ENCODE measurements at places on chromosomes 7 and 10. TPM values are rescaled to one million over a fixed set of nuclear protein-coding genes. Genes with fewer than 3 reads are reported as not detected.

GRCh38 chr10:78899996-78900714, 168.6 kb upstream of the ZMIZ1 start:
- peak; percentile 40 for DNase-seq

- no peak for DNase-seq
Measured at GRCh38 chr10:109952526-109952925, 29.2 kb upstream of the XPNPEP1 start.

- DNase-seq: no peak
Measured at GRCh38 chr10:105973360-105973759, 1191.1 kb downstream of the SORCS1 start.

DNA sequence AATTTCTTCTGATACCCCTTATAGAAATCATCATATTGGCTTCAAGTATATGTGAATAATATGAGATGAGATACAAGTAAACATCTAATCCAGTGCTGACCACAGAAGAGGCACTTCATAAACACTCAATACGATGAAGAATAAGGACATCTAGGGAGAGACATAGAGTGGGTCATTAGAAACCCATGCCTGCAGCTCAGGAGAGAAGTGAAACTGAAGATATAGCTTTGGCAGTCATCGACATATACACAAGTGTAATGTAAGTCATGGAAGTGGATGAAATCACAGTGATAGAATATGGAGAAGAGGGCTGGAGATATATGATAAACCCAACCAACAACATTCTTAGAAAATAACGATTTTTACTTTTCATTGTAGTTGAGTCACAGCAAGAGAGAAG, 665.0 kb downstream of the PARD3 start:
- DNase-seq: no peak

OPN1SW gene
- not detected for total RNA-seq

DNA sequence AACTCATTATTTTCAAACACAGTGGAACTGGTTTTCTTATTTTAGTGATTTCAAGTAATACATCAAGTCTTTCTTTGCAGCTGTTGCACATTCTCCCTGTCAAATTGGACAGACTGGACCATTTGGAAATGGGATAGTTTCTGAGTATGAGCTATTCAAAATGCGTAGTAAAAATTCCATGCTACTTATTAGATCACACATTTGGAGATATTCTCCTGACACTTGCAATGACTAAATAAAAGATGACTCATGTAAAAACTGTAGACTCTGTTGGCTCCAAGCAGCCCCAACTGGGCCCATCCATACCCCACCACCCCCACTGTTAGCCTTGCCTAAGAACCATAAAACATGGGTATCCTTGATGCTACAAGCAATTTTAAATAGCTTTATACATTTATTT, 25.9 kb upstream of the BICC1 start:
- DNase-seq: no peak

GRCh38 chr7:79185605-79186004, 267.9 kb downstream of the MAGI2 start:
- no peak for DNase-seq

TAS2R5 gene
- 0.58 TPM for total RNA-seq

DNA sequence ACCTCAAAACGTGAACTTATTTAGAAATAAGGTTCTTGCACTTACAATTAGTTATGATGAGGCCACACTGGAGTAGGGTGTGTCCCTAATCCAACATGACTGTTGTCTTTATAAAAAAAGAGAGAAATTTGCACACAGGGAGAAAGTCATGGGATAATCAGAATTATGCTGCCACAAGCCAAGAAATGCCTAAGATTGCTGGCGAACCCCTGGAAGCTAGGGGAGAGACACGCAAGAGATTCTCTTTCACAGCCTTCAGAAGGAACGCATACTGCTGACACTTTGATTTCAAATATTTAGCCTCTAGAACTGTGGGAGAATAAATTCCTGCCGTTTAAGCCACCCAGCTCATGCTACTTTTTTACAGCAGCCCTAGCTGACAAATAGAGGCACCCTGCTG, 138.3 kb downstream of the CCDC71L start:
- no peak for DNase-seq

CD36 gene
- 831 TPM for total RNA-seq

GRCh38 chr7:12222889-12223579, 11.9 kb downstream of the TMEM106B start:
- DNase-seq: no peak

EPHA1 gene
- total RNA-seq: 0.71 TPM

DNA sequence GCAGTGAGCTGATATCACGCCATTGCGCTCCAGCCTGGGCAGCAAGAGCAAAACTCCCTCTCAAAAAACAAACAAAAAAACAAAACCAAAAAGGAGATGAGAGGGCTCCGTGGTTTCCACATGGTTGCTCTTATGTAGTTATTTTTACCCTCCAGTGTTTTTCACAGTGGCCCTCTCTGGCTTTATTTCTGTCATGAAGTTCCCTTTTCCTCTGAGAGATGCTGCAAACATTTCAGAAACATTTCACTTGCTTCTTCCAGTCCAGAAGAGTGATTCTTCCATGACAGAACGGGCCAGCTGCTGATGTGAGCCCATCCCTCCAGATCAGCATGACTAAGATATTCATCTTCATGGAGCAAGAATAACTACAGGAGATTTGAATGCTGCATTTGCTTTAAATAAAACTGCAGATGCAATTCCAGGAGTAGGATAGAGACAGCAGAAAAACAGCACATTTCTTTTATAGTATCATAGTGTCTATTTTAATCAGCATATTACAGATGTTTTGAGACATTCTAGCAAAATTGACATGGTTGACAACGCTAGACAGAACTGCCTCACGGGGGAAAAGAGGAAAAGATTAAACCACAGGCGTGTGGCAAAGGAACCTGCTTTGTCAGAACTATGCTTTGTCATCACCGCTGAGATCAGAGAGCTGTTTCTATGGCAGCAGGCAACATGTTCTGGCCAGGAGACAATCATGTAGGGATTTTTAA, 40.3 kb downstream of the NRCAM start:
- no peak for DNase-seq

GRCh38 chr10:75598998-75599397, 167.6 kb downstream of the LRMDA start:
- DNase-seq: no peak

DNA sequence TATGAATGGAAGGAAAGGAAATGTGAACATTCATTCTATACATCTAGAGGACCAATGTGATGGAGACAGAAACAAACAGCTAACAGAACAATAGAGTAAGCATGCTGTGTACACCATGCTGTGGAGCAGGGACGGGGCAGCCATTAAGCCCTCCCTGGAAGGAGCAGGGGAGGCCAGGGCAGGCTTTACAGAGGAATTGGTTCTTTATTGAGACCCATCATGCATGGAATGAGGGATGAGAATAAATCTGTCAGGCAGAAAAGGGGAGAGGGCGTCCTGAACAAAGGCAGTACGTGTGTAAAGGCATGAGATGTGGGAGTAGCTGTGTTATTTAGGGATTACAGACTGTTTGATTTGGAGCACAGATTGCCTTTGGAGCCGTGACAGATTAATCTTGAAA, 35.2 kb downstream of the STK17A start:
- no peak for DNase-seq

GRCh38 chr10:131310551-131311401, 745 bp downstream of the TCERG1L start:
- DNase-seq: no peak

- DNase-seq: no peak
Measured at GRCh38 chr10:119133949-119134348, 30.0 kb downstream of the DENND10 start.

DNA sequence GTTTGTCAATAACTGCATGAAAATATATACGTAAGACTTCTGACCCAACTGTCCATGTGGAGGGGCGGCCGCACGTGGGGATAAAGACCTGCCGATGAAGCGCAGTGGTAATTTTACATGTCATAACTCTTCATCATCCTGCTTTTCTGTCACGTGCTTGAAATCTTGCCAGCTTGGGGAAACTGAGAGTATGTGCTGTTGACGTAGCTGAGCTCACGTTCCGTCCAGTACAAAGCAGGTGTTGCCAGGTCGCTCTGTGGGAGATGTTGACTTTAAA, 105.1 kb downstream of the INPP5A start:
- DNase-seq: no peak

DNA sequence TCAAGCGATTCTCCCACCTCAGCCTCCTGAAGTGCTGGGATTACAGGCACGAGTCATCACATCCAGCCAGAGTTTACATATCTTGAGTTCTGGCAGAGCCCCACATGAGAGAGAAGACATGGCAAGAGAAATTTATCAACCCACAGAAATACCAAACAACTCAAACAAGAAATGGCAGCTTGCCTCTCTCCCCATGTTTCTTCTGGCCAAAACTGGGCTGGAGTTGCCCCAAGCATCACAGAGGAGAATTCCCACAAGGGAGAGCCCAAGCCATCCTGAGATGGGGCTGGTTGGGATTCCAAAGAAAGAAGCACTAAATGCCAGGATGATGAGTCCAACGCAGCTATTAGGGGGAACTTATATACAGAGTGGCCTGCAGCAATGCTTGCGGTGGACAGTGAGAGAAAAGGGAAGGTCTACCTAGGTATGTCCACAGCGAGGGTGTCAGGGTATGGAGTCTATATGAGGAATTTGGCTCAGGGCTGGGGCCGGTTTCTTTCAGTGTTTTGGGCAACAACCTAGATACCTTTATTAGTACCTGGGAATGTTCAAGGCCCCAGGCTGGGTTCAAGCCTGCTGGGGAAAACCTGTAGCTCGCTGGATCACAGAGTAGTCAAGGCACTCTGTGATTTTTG, 14.5 kb upstream of the PAX4 start:
- DNase-seq: no peak

GRCh38 chr7:114889646-114890285, 32.1 kb upstream of the MDFIC start:
- DNase-seq: no peak

VENTX gene
- 1.3 TPM for total RNA-seq

- no peak for DNase-seq
Measured at GRCh38 chr10:127142136-127142535, 54.3 kb downstream of the INSYN2A start.

TMEM130 gene
- total RNA-seq: not detected

- DNase-seq: no peak
Measured at GRCh38 chr10:115854740-115855435, 418.1 kb downstream of the GFRA1 start.

CCDC136 gene
- total RNA-seq: 2.9 TPM

DNA sequence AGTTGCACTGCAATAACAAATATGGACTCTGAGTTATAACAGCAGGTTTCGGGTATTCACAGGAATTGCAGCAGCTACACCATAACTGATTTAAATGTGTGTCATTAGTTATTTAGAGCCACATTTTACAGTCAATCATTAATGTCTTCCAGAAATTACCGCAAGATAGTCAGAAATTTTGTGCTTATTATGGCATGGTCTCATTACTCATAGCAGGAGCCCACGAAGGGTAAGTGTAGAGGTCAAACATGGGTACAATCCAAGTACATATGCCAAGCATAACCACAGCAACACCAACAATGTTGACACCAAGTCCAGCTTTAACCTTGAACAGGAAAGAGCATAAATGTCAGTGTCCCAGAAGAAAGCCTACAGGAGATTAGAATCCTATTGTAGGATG, 84.4 kb downstream of the SLC13A1 start:
- no peak for DNase-seq

DNA sequence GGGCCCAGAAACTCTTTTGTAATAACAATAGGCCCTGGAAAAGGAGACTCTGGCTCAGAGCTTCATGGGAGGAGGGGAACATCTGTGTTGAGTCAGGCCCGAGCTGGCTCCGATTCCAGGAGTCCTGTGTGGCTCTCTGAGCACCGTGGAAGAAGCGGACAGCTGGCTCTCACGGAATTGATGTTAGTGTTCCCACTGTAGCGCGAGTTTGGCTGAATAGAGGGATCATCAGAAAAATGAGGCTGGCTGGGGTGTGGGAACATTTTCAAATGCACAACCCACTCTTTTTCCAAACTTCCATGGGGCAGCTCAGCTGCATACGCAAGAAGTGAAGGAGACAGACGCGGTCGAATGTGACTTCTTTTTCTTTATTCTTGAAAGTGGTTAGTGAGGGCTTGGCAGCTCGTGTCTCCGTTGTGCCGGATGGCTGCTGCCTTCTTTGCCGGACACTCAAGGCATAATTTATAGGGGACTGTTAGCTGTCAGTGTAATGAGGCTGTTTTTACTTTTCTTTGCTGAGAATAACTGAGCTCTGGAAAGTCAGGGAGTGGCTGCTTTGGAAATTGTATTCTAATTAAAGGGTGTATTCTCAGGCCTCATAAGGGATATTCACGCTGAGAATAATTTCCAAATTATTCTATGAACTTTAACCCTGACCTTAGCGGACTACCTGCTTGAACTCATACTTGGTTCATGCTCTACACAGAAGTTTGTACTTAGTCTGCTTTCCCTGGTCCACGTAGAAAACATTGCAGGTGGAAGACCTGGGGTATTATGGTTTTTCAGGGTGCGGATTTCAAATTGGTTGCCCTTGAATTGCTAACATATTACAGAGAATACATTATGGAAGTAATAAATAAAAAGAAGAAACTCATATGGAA, 23.1 kb downstream of the MDFIC start:
- peak; percentile 84 for DNase-seq

DNA sequence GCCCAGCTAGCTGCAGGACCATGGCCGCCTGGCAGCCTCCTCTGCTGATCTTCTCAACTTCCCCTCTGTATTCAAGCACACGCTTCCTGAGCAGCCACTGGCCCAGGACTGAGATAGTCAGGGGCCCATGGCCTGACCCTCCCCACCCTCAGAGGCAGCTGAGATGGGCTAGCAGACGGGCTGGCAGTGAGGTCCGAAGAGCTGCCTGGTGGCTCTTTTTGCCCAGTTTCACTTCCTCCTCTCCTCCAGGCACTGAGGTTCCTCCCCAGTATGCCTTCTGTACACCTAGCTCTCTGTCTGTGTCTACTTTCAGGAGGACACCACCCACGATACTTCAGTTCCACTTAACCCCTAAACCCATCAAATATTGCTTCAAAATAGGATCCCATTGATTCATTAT, 395.6 kb downstream of the TNS3 start:
- no peak for DNase-seq
